ENCODE measurements at places on chromosomes 4 and X.

DNA sequence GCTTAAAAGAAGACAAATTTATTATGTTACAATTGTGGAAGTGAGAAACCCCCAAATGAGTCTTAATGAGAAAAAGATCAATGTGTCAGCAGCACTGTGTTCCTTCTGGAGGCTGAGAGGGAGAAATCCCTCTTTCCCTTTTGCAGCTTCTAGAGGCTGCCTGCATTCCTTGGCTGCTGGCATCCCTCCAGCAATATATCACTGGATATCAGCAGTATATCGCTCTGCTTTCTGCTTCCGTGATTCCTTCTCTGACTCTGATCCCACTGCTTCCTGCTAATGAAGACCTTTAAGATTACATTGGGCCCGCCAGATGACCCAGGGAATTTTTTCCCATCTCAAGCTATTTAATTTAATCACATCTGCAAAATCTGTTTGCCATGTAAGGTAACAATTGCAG, 1008.0 kb downstream of the RAPGEF2 start:
- no peak for DNase-seq

- DNase-seq, result no peak
Observed at GRCh38 chr4:125837493-125838201, 522.9 kb downstream of the FAT4 start.

- no peak for DNase-seq
Observed at GRCh38 chrX:115504167-115504566, 56.8 kb upstream of the PLS3 start.

- no peak for DNase-seq
Observed at GRCh38 chr4:157741642-157742041, 431.2 kb downstream of the GASK1B start.
